ENCODE measurements at places on chromosomes 13 and 19. TPM values are rescaled to one million over a fixed set of nuclear protein-coding genes. Genes with fewer than 3 reads are reported as not detected.
A peak's percentile ranks its signal among the peaks of the same experiment; 100 is the strongest.

Gene FAM216B
- total RNA-seq, result not detected

Gene CYP4F11
- 0.58 TPM for total RNA-seq

DNA sequence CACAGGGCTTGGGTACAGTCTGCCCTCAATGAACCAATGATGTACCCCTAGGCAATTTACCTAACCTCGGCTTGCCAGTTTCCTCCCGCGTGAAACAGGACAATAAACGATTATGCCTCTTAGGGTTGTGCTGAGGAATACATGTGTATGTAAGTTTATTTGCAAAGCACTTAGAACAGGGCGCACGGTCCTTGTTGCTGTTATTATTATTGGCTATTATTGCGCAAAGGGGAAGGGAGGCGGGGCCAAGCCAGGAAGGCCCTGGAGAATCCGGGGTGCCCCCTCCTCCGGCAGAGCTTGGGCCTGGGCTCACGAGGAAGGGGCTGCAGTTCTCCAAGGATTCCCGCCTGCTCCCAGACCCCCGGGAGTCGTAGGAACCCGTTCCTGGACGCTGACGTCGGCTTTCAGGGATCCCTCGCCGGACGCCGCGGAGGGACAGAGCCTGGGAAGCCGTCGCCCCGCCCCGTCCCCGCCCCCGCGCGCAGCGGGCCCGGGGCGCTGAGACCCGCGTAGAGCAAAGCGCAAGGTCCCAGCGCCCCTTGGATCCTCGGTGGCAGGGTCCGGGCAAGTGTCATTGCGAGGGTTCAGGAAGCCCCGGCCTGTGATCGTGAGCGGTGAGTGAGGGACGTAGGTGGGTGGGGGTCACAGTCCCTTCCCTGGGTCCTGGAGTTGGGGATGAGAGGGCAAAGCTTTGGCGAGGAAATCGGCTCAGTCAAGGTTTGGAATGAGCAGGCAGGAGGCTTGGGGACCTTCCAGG, at the start of gene TMEM91:
TSS of gene TMEM91 (plus strand) at position 293 of the 757 bp plus-strand sequence. CDS start 1,777 bp downstream, outside the sequence.
- no peak for DNase-seq

GRCh38 chr13:47976325-47976724, 24.7 kb downstream of the SUCLA2 start:
- DNase-seq, result no peak

- no peak for DNase-seq
Measured at GRCh38 chr13:67493835-67494234, 263.7 kb upstream of the PCDH9 start.

Gene SLAIN1
- total RNA-seq, result not detected

GRCh38 chr13:43911871-43912270, 32.2 kb downstream of the LACC1 start:
- DNase-seq, result no peak

Gene REXO1
- 26.1 TPM for total RNA-seq

Gene PROZ
- total RNA-seq, result not detected

DNA sequence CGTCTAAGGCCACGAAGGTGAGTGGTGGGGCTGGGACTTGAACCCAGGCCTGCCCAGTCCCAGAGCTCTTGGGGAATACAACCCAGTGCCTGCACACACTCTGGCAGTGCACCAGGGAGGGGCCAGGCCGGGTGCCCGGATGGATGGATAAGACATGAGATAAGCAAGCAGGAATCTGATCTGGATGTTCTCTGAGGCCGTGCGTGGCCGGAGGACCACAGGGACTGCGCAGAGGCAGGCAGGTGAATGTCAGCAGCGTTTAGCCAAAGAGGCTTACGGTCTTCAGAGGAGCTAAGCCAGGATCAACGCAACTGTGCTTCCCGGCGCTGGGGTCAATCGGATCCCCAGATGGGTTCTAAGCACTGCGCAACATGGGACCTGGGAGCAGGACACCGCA, 1.5 kb downstream of the ZNF787 start:
- no peak for DNase-seq

Gene LRRC25
- total RNA-seq, result not detected

DNA sequence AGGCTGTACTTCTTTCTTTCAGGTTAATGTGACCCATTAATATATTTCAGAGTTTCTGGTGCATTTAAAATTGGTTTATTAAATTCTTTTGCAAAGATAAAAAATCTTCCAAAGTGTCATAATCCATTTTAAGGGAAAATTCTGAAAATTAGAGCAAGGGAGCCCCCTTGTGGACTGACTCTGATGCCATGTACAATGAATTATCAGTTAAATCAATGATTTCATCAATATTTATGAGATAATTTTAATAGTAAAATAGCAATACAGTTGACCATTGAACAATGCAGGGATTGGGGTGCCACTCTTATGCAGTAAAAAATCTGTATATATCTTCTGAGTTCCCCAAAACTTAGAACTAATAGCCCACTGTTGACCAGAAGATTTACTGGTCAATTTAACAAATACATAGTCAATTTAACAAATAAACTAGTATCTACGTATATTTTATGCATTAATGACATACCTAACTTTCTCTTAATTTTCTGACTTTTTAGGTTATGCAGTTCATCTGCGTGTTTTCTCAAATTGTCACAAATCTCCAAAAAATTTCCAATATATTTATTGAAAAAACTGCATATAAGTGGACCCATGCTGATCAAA, 479.1 kb upstream of the MIR17HG start:
- peak; percentile 55 for DNase-seq

Gene ERICH6B
- not detected for total RNA-seq

Gene LRG1
- 19.1 TPM for total RNA-seq

Gene ATP7B
- total RNA-seq, result 7.6 TPM

- no peak for DNase-seq
Measured at GRCh38 chr19:17754634-17755442, 3.6 kb downstream of the FCHO1 start.

Gene UPF3A
- total RNA-seq, result 33.5 TPM

Gene B3GNT8
- 2.9 TPM for total RNA-seq

Gene ZNF587
- 33.7 TPM for total RNA-seq

GRCh38 chr19:29673451-29674371, 8.4 kb downstream of the PLEKHF1 start:
- no peak for DNase-seq

Gene C1QTNF9
- total RNA-seq, result 0.61 TPM

- DNase-seq, result peak; percentile 87
Measured at GRCh38 chr13:89695343-89696257, 1651.9 kb upstream of the MIR17HG start.

Gene COX6B2
- 2.7 TPM for total RNA-seq

Gene LILRB3
- total RNA-seq, result not detected

Gene WDR88
- not detected for total RNA-seq

- no peak for DNase-seq
Measured at GRCh38 chr19:4516199-4516938, 1.9 kb downstream of the PLIN4 start.

DNA sequence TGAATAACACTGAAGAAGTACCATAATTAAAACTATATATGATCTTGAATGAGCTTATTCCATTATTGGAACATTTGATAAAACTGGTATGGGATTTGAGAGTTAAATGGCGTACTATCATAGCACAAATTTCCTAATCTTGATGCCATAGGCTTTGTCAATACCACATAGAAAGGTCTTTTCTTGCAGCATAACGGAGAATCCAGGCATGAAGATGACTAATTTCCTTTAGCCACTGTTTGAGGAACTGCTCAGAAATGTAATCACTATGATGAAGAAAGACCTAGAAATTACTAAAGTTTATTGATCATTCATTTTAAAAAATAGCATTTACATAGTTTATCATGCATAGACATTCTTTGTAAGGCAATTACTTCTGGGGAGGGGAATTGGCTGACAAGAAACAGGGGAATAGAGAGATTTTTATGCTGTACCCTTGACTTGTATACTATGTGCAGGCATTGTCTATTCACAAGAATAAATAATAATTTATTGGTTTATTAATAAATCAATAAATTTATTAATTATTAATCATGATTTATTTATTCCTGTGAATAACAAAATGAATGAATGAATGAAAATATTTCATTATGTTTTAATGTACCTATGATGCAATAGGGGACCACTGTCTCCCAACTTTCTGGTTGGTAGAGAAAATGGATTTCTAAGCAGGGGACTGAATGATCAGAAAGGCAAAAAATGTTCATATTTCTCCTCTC, 2676.6 kb downstream of the PCDH9 start:
- DNase-seq, result no peak

GRCh38 chr13:43357564-43357963, 334.2 kb downstream of the DNAJC15 start:
- DNase-seq, result no peak

Data from HT-29 (cell line).